ENCODE measurements at places on chromosomes 7 and 10. TPM values are rescaled to one million over a fixed set of nuclear protein-coding genes. Genes with fewer than 3 reads are reported as not detected.

TFEC gene
- not detected for total RNA-seq

CALHM1 gene
- not detected for total RNA-seq

GPR85 gene
- not detected for total RNA-seq

SLC16A9 gene
- not detected for total RNA-seq

GPR22 gene
- total RNA-seq: not detected

KCP gene
- total RNA-seq: 1.0 TPM

CHAT gene
- total RNA-seq: not detected

GBX1 gene
- not detected for total RNA-seq

CPXM2 gene
- total RNA-seq: not detected

PSD gene
- total RNA-seq: 0.18 TPM

DNA sequence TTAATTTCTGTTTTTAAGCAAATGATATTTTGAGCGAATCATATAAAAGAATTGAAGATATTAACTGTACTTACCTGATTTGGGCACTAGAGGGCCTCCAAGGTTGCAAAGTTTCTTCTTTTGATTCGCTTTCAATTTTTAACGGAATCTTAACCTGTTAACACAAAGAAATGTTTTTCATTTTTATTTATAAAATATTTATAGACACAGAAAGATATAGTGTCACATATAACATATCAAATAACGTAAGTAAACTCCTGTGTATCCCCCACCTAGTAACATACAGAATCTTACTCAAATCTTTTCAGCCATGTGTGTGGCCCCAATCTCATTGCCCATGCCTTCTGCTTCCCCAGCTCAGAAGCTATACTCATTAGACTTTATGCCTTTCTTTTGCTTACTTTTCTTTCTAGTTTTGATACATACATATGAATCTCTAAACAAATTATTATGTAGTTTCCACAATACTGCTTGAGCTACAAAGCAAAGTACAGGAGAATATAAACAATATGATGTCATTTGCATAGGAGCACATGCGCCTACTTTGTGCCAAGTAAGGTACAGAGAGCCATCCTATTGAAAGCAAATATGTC lies 49.5 kb upstream of the ZPBP start:
- peak; percentile 54 for DNase-seq

- DNase-seq: no peak
Measured at GRCh38 chr10:91975438-91975837, 51.9 kb downstream of the BTAF1 start.

DNA sequence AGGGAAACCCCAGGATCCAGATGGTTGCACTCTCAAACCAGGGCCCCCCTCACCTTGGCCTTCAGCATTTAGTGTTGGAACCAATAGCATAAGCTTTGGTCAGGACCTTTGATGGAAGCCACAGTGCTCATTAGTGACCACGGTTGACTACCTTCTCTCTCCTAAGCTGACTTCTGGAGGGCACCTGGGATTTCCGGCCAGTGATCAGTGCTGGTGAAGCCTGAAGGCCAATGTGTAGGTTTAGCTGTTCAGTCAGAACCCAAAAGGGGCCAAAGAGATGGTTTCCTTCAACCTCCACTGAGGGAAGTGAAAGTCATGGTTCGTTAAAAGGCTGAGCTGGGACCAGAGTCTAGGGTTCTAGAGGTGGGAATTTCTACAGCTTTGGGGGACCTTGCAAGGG lies 46.4 kb downstream of the TCF7L2 start:
- no peak for DNase-seq

- DNase-seq: no peak
Measured at GRCh38 chr7:155409980-155410379, 47.9 kb upstream of the EN2 start.

- no peak for DNase-seq
Measured at GRCh38 chr7:114082642-114083165, 163.9 kb upstream of the PPP1R3A start.

GRCh38 chr10:69901628-69902505 lies 100.2 kb downstream of the COL13A1 start:
- DNase-seq: peak; percentile 50

DNA sequence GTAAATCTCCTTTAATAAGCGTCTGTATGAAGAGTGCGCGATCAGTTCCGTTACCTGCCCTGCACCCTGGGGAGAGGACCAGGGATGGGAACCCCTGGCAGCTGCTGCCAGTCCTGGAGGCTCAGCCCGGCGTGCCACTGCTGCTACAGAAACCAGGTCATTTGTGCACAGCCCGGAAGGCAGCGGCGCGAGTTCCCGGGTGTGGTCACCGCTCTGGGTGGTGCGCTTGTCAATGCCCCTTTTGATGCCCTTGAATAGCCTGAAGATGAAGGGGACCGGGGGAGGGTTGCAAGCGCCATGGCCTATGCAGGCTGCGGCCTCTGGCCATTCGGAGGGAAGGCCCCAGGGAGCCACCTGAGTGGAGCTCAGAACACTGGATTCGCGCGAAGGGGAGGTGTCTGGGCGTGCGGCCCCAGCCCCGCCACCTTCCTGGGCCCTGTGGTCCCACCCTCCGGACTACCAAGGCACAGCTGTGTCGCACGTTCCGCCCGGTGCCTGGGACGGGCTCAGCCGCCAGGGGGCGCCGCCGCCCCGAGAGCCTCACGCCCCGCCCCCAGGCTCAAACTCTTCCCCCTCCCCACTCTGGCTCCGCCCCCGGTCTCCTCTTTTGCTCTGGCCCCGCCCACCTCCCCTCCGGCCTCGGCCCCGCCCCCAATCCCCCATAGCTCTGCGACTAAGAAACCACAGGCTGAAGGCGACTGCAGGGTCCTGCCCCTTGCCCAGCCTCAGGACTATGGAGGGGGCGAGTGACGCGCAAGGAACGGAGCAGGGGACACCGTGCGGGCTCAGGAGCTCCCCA lies 16.5 kb downstream of the AP5Z1 start:
- DNase-seq: peak; percentile 16

DNA sequence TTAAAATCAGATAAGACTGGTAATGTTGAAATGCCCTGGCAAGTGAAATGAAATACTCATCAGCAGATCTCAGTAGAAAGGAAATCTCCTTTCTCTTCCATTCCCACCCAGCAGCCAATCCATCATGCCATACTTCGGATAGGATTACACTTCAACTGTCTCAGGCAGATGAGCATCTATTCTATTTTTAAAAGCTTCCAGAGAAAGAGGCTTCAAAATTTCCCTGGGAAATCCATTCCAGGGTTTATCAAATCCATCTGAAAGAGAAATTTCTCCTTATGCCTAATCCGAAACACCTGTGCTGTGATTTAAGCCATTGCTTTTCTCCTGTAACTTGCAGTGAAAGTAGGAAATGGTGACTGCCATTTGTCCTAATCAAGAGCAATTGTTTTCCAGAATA lies 60.4 kb upstream of the RAPGEF5 start:
- no peak for DNase-seq

GRCh38 chr10:9342885-9343570 lies 1288.5 kb downstream of the GATA3 start:
- peak; percentile 54 for DNase-seq

DNA sequence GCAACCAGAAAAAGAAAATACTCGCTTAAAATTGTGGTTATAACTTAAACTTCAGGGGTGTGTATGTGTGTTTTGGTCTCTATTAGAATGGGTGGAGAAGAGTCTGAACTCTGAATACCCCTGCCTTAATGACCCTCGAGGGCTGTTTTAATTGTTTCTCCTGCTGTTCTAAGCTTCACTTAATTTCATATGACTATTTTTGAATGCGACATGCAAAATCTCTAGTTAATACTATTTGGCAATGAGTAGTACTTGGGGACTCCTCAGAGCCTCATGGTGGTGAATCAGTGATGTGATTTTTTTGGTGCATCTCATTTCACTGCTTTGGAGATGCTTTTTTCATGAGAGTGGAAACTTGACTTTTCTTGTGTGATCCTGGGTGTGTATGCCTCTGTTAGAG lies 178.6 kb downstream of the CDK14 start:
- DNase-seq: no peak

- DNase-seq: no peak
Measured at GRCh38 chr7:131649879-131650278, 93.5 kb upstream of the PODXL start.

DNA sequence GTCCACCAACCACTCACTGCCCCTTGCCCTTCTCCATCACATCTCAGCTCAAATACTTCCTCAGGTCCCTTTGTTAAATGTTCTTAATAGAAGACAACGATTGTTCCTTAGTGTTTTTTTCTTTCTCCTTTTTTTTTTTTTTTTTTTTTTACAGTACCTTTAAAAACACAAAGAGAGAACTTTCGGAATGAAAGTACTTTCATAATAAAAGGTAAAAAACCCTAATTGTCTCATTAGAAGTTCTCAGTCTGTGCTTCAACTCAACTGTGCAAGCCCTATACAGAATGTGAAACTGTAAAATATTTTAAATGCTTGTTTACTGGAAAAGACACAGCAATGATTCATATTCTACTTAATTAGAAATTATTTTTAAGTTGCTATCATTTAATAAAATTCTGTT lies 29.4 kb downstream of the TSPAN12 start:
- DNase-seq: no peak

GRCh38 chr7:157460721-157461120 lies 123.9 kb downstream of the DNAJB6 start:
- DNase-seq: no peak

- no peak for DNase-seq
Measured at GRCh38 chr10:12489357-12489756, 140.0 kb downstream of the CAMK1D start.

- DNase-seq: no peak
Measured at GRCh38 chr10:117622471-117623184, 80.1 kb downstream of the EMX2 start.

- DNase-seq: peak; percentile 64
Measured at GRCh38 chr7:106625678-106626301, 35.2 kb downstream of the CCDC71L start.

- DNase-seq: no peak
Measured at GRCh38 chr10:35353805-35354204, 17.5 kb downstream of the CCNY start.

GRCh38 chr7:120054376-120055100 lies 218.4 kb upstream of the KCND2 start:
- no peak for DNase-seq

DNA sequence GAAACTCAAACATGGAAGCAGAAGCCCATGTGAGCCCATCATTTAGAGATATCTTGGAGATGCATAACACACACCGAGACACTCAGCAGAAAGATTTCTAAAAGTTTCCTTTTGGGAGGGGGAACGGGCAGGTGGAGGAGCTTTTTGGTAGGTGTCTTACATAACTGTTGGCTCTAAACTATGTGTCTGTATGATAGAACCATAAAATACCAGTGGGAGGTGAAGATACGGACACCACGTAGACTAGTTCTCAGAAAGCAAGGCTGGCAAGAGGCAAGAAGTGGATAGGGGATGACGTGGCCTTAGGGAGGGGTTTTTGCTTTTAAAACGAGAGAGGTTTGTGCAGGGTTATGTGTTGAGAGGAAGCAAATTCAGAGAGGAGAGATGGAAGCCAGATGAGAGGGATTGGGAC lies 36.5 kb downstream of the IL15RA start:
- no peak for DNase-seq

GRCh38 chr10:42974693-42975002 lies 102.2 kb upstream of the RET start:
- no peak for DNase-seq

DNA sequence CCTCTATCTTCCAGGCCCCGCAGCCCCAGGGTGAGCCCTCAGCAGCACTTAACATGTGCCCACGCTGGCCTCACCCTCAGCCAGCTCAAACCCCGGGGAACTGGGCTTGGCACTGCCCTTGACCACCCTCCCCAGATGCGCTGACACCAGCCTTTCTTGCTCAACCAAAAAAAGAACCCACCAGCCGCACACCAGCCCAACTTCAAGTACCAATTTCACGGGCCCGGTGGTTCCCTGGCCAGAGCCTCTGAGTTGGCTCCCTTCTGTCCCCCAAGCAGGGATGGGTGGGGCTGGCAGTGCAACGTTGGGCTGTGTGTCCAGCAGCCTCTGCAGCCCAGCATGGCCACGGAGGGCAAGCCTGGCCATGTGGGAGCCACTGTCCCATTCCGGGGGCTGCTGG lies 96.3 kb downstream of the COL13A1 start:
- DNase-seq: no peak

GRCh38 chr7:7793921-7794320 lies 75.5 kb upstream of the RPA3 start:
- no peak for DNase-seq

DNA sequence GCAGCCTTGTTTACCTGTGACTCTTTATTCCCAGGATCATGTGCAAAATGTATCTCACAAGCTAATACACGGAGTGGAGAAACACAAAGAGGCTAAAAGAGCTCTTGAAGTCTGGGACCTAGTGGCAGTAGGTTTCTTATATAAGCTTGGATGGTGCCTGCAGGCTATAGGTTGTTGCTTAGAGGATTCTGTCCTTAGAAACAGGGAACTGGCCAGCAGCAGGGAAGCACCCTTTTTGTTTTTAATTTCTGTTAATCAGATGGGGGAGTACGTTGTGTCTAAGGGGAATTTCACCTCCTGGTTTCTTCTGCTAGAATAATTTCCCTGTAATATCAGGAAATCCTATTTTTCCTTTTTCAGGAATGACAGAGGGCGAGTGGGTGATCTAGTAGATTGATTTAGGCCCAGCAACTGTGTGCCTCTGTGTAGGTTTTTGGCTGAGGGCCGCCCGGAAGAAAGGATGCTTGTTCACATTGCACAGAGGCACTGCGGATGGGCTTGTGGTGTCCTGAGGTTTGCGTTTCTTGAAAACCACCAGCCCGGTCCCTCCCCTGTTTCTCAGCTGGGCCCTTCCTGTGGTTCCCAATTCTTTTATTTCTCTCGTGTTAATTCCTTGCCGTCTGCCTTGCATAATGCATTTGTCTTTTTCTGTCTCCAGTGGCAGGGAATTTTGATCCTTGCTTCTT lies 158.0 kb downstream of the CAMK1D start:
- no peak for DNase-seq

DNA sequence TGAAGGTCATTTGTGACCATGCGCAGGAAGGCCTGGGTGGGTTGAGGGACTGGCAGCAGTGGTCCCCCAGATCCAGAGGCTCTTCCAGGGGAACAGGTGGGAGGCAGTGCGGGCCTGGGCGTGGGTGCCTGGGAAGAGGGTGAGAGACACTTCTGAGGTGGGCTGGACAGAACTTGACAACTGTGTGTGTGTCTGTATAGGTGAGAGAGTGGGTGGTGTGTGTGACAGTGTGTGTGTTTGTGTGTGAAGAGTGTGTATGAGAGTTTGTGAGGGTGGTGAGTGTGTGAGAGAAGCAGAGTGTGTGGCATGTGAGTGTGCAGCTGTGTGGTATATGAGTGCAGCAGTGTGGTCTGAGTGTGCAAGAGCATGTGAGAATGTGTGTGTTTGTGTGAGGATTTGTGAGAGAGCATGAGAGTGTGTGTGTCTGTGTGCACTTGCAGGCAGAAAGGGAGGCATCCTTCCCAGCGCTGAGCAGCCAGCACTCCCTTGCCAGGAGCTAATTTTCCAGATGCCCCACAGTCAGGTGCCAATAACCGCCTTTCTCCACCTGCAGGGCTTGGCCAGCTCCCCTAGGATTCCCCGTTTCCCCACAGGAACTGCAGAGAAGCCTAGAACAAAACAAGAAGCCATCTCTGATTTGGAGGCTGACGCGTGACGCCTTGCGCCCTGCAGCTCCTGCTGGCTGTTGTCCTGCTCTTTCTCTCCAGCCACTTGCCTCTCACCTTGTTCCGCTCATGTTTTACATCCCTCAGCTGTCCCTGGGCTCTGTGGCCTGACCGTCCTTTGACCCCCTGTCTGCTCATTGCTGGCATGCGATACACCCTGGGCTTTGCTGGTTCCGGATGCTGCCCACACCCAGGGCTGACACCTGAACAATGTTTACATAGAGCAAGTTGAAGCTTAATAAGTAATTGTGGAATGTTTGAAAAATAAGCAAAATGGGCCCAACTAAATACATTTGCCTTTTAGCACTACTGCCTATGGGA lies 88.0 kb downstream of the TMEM178B start:
- no peak for DNase-seq

- no peak for DNase-seq
Measured at GRCh38 chr7:6614953-6615722, at the start of gene ZNF853. Gene ZNF853, plus strand, starts transcription at chr7:6615610. Its CDS starts 565 bp downstream, at chr7:6616175.

GRCh38 chr7:1939434-1940401 lies 269.6 kb downstream of the ELFN1 start:
- DNase-seq: no peak

All from HT-29 (cell line).